AG10803 (cell line): ENCODE measurements at places on chromosomes 4 and X.

- DNase-seq = no peak
Observed at GRCh38 chrX:15170927-15171326, 99.0 kb downstream of the ASB9 start.

DNA sequence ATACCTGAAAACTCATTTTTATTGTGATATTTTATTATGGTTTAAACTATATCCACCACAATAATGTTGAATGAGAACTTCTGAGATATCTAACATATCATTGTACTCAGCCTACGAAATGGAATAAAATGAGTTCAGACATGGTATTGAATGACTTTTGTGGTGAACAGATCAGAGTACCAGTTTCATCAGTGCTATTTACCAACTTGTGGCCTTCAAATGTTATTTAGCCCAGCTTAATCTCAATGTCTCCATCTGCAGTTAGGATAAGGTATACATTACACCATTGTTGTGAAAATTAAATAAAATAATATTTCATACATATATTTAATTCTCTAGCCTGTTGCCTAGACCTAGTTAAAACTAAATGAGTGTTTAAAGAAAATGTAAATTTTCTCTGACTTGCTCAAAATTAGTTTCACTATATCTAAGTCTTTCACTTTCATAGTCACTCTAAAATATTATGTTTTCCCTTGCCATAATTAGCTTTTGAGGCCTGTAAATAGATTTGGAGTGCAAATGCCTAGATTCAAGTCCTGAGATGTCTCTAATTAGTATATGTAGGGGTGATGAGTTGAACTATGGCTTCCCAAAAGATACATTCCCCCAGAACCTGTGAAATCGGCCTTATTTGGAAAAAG, 594.2 kb downstream of the STPG2 start:
- DNase-seq = no peak

- no peak for DNase-seq
Observed at GRCh38 chr4:187135878-187136277, 412.2 kb upstream of the FAT1 start.

- no peak for DNase-seq
Observed at GRCh38 chrX:132146456-132146855, 18.6 kb upstream of the FRMD7 start.

DNA sequence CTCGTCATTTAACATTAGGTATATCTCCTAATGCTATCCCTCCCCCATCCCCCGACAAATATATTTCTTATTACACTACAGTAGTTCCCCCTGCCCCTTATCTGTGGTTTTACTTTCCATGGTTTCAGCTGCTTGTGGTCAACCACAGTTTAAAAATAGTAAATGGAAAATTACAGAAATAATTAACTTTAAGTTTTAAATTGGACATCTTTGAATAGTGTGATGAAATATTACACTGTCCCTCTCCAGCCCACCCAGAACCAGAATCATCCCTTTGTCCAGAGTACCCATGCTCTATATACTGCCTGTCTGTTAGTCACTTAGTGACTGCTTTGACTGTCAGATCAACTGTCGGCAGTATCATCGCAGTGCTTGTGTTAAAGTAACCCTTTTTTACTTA, 47.4 kb upstream of the VEGFC start:
- DNase-seq = no peak

DNA sequence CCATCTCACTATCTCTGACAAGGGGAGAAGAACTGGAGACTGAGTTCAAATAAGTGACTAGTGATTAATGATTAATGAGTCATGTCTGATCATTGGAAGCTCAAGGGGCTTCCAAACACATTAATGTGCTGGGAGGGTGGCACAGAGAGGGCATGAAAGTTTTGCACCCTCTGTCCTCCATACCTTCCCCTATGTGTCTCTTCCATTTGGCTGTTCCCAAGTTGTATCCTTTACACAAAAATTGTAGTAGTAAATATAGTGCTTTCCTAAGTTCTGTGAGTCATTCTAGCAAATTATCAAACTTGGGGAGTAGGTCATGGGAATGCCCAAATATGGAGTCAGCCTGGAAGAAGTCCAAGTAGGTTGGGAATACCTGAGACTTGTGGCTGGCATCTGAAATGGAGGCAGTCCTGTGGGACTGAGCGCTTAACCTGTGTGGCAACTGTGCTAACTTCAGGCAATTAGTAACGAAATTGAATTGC, 4.1 kb upstream of the FAM200B start:
- no peak for DNase-seq

- DNase-seq = no peak
Observed at GRCh38 chr4:4274226-4274625, 15.7 kb downstream of the LYAR start.

DNA sequence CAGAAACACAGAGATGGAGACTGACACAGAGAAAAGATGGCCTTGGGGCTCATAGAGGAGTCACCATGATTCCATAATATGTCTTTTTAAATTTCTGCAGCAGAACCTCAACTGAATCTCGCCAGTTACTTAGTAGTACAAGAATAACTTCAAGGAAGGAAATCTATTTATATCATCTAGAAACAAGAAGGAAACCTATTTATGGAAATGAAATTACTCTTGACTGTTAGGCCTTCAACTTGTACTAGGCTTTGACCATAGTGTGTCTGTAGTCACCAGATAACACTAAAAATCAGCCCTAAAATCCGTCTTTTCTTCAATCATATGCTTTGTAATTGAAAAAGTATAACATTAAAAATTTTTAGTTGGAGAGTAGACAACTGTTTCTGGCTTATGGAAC, 740.4 kb downstream of the TRIML1 start:
- no peak for DNase-seq

DNA sequence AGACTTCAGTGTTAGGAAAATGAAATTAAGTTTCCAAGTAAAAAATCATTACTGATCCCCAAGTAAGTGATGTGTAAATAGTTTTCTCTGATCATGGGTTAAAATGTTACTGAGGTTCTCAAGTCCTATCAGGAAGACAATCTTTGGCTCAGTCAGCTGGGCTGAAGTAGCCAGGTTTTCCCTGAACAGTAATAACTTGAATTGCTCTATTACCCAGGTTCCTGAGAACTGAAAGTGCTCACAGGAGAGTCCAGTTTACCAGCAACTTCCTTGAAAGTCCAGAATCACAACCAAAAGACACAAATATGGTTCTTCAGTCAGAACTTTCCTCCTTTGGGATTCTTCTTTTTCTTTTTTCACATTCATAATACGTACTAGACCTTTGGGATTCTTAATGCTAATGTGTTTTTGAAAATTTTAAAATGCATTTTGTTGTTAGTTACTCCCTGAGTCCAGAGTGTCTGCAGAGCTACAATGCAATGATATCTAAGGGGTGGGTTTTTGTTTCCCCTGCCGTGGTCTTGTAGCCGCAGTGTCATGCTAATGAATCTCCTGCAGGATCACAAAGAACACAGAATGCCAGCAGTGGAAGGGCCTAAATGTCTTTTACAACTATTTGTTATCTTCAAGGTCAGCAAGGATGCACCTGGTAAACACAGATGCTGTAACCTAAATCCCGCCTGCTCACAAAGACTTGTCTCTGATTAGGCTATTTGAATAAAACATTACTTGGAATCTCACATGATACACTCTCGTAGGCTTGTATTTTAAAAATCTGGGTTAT, 439.8 kb upstream of the NR3C2 start:
- no peak for DNase-seq

GRCh38 chr4:4574052-4574451, 32.2 kb upstream of the STX18 start:
- DNase-seq = no peak

DNA sequence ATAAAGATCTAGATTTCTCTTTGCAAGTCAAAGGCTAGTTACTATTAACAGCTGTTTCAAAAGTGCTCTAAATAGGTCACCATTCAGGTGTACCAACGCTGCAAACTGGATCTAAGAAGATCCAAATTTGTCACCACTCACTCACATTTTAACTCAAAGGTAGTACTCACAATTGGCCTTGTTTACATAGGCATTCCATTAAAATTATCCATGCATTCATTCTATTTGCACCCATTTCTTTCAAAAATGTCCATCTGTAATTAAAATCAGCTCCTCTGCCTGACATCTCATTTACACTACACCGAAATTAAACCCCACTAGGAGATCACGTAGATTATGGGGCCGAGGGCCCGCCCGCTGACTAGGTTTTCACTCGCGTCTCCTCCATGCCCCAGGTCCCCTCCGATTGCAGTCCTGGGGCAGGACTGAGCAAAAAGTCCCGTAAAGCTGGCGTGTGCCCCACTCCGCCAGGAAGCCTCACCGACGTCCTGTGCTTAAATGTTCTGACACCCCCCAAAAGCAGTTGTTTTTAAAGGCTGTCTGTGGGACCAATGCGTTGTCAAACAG, 1.3 kb upstream of the ING2 start:
- no peak for DNase-seq

DNA sequence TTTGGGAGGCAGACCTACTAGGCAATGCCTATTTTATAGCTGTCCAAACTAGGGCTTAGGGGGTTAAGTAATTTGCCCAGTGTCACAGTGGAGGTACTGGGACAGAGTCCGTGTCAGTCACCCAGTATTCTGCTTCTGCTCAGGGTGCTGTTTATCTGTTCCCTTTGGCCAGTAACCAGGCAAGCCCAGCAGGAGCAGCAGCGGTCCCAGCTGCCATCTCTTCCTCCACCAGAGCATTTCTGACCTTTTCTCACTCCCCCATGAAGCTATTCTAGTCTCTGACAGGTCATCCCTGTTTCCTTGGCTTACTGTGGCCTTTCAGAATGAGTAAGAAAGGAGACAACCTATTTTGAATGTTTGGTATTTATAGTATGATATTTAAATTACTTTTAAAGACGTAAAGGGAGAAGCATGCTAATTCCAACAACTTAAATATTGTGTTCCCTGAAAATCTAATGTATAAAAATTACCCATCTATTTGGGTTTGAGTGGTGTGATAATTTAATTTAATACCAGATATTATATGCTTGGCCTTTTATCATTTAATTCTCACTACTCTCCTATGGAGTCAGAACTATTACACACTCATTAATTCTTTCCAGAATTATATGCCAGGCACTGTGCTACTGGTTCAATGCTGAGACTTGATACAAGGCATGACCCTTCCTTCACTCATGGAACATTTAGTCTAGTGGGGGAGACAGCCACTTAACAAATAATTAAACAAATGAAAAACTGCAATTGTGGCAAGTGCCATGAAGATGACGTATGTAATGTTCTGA, 60.6 kb downstream of the RPS6KA3 start:
- DNase-seq = no peak

- DNase-seq = no peak
Observed at GRCh38 chr4:90183254-90183653, 56.1 kb downstream of the CCSER1 start.

- DNase-seq = no peak
Observed at GRCh38 chrX:23980011-23980441, 47.0 kb downstream of the KLHL15 start.

DNA sequence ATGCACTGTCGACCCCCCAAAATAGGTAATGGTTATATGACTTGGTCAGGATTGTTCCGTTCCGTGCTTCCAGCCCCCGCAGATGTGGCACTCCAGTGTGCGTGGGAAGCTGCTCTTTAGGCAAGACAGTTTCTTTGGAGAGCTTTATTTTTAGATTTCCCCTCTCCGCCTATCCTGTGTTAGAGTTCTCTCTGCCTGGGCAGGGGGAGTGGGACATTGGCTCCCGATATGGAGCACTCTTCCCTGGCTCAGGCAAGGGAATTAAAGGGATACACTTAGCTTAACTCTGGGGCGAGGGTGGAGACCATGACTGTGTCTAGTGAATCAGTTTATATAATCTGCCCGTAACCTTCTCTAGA, 36.0 kb downstream of the DLG3 start:
- no peak for DNase-seq

DNA sequence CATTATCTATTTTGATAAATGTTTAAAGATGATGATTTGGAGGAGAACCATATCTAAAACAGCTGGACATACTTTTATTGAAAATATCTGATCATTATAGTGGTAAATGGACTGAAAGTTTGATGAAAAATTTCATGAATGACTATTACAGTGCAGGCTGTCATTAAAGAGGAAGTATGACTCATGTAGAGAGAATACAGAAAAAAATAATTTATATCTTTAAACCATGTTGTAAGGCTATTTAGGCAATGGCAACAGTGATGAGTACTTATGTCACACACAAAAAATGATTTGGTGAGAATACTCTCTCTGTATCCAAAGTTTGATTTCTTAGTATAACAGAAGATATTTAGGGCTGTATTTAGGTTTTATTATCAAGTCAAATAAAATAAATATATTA, 3.9 kb upstream of the GLRB start:
- DNase-seq = peak; percentile 46

DNA sequence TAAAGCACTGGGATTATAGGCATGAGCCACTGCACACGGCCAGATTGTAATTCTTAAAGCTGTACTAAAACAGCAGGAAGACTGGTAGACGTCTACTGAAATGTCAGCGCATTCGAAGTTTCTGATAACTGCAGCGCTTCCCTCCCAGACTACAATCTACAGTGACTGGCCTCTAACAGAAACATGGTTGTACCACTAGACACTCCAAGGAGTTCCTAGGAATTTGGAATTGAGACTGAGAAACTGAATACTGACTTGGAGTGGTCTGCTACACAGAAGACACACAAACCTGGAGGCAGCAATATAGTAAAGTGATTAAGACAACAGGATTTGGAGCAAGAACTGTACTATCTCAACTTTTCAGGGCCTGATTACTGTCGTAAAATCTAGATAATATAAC, 937 bp downstream of the HELQ start:
- peak; percentile 4 for DNase-seq

GRCh38 chrX:39891781-39892180, 206.0 kb downstream of the BCOR start:
- no peak for DNase-seq

DNA sequence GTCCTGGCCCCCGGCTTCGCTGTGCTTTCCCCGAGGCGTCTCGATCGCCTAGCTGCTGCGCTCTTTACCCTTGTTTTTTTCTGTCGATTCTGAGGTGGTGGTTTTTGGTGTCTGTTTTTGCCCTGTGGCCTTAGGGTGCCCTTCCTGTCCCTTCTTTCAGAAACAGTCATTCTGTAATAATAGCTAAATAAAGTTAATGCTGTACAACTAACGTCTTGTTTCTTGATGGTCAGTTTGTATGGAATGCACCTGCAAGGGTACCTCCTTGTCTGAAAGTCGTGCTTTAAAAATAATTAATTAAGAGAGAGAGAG, 686 bp downstream of the FIP1L1 start:
- no peak for DNase-seq

DNA sequence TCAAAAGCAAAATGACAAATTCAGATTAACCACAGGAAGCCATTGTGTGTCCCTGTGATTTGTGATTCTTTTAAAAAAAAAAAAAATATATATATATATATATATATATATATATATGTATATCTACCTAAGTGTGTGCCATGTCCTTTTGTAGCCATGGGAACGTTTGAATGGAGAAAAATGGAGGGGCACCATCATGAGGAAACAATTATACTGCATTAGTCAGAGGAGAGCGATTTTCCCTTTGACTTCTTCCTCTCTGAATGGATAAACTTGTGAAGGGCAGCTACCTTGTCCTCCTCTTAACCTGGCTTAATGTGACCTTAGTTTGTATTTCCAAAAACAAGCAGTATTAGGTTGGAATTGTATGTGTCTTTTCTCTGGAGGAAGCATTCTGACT, 23.3 kb upstream of the CBLL2 start:
- no peak for DNase-seq
